ENCODE measurements at places on chromosomes 7 and 10. TPM values are rescaled to one million over a fixed set of nuclear protein-coding genes. Genes with fewer than 3 reads are reported as not detected.

The GJD4 gene
- total RNA-seq, result not detected

The C10orf67 gene
- total RNA-seq, result 1.6 TPM

The CYP2W1 gene
- total RNA-seq, result 0.13 TPM

GRCh38 chr10:78981257-78981969 lies 87.4 kb upstream of the ZMIZ1 start:
- H3K36me3 ChIP-seq, result no peaks in the 10 kb centered on the region
- H3K27me3 ChIP-seq, result no peaks in the 10 kb centered on the region
- no peak overlapping the region for H3K4me3 ChIP-seq
- DNase-seq, result no peak
- H3K4me1 ChIP-seq, result no peaks in the 10 kb centered on the region

GRCh38 chr10:722281-723060 lies 33.0 kb upstream of the DIP2C start:
- DNase-seq, result no peak
- no peak overlapping the region for H3K4me3 ChIP-seq
- H3K4me1 ChIP-seq, result no peaks in the 10 kb centered on the region
- no peaks in the 10 kb centered on the region for H3K27me3 ChIP-seq
- no peaks in the 10 kb centered on the region for H3K36me3 ChIP-seq

DNA sequence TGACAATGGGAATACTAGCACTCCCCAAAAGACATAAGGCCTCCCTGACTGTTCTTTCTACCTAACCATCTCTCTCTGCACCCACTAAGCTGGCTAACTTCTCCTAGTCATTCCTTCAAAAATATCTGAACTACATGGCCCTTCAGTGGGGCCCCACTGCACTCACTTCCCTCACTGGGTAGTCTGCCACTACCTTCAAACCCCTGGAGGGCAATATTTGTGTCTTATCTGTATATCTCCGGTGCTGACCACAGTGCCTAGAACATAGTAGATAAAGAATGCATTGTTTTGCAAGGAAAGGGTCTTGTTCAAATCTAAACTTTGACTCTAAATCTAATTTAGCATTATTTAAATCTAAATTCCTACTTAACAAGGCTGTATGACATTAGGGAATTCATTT lies 44.3 kb downstream of the CACUL1 start:
- no peaks in the 10 kb centered on the region for H3K4me1 ChIP-seq
- H3K27ac ChIP-seq, result no peak overlapping the region
- H3K27me3 ChIP-seq, result no peaks in the 10 kb centered on the region
- no peak for DNase-seq

GRCh38 chr10:69847883-69848282 lies 46.2 kb downstream of the COL13A1 start:
- H3K27ac ChIP-seq, result no peak overlapping the region
- no peak for DNase-seq
- H3K4me3 ChIP-seq, result no peak overlapping the region
- no peaks in the 10 kb centered on the region for H3K36me3 ChIP-seq
- H3K4me1 ChIP-seq, result no peaks in the 10 kb centered on the region
- no peaks in the 10 kb centered on the region for H3K27me3 ChIP-seq

DNA sequence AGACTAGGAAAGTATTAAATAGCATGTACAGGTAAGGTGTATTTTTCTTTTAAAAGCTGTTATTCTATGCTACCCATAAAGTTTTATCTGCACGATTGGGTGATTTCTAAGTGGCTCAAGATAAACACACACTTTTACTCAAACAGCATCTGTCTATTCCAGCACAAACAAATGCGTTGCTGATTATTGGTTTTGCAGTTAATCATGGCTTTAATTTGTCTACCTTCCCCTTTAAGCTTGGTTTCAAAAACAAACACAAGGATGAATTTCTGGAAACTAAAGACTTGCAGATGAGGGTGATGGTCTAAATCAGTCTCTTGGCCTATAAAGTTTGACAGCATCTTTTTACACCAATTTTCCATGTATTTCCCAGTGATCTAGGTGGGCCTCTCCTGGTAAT lies 94.2 kb downstream of the NRP1 start:
- H3K4me3 ChIP-seq, result no peak overlapping the region
- H3K36me3 ChIP-seq, result peaks cover 1% of the 10 kb centered on the region
- no peaks in the 10 kb centered on the region for H3K4me1 ChIP-seq
- no peak overlapping the region for H3K27ac ChIP-seq
- H3K27me3 ChIP-seq, result no peaks in the 10 kb centered on the region

DNA sequence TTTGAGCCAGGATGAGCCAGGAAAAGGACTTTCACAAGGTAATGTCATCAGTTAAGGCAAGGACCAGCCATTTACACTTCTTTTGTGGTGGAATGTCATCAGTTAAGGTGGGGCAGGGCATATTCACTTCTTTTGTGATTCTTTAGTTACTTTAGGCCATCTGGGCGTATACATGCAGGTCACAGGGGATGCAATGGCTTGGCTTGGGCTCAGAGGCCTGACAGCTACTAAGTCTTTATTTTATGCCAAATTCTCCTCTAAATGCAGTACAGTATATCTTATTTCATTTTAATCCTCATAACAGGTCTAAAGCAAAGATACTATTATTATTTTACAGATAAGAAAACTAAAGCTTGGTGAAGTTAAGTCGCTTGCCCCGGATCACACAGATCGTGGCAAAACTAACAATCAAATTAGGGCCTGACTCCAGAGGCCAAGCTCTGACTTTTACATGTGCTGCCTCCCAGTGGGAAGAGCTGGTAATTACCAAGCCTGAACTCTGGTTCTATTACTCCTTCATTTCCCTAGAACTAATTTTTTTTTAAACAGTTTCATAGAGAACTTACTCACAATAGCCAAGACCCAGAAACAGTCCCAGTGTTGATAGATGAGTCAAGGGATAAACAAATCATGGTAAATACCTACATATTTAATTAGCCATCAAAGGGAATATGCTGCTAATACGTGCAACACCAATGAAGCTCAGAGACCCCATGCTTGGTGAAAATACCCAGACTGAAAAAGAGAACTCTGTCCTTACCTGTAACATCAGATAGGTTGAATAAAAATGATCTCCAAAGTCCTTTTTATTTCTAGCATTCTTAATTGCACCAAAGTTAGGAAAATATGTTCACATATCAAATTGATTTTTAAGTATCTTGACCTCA lies 35.4 kb downstream of the C7orf25 start:
- no peaks in the 10 kb centered on the region for H3K27me3 ChIP-seq
- H3K27ac ChIP-seq, result no peak overlapping the region
- DNase-seq, result no peak
- H3K4me1 ChIP-seq, result no peaks in the 10 kb centered on the region

GRCh38 chr10:4834898-4835405 lies 8.9 kb downstream of the AKR1E2 start:
- H3K4me1 ChIP-seq, result no peaks in the 10 kb centered on the region
- no peak overlapping the region for H3K4me3 ChIP-seq
- H3K27ac ChIP-seq, result no peak overlapping the region
- DNase-seq, result no peak

- H3K36me3 ChIP-seq, result no peaks in the 10 kb centered on the region
- H3K27ac ChIP-seq, result no peak overlapping the region
- H3K27me3 ChIP-seq, result no peaks in the 10 kb centered on the region
- H3K4me1 ChIP-seq, result no peaks in the 10 kb centered on the region
- H3K4me3 ChIP-seq, result no peak overlapping the region
Measured at GRCh38 chr10:18179891-18180290, 39.7 kb downstream of the CACNB2 start.

GRCh38 chr7:81366546-81366945 lies 403.3 kb downstream of the HGF start:
- no peaks in the 10 kb centered on the region for H3K4me1 ChIP-seq
- H3K4me3 ChIP-seq, result no peak overlapping the region
- no peaks in the 10 kb centered on the region for H3K27me3 ChIP-seq
- no peak for DNase-seq
- no peaks in the 10 kb centered on the region for H3K36me3 ChIP-seq

DNA sequence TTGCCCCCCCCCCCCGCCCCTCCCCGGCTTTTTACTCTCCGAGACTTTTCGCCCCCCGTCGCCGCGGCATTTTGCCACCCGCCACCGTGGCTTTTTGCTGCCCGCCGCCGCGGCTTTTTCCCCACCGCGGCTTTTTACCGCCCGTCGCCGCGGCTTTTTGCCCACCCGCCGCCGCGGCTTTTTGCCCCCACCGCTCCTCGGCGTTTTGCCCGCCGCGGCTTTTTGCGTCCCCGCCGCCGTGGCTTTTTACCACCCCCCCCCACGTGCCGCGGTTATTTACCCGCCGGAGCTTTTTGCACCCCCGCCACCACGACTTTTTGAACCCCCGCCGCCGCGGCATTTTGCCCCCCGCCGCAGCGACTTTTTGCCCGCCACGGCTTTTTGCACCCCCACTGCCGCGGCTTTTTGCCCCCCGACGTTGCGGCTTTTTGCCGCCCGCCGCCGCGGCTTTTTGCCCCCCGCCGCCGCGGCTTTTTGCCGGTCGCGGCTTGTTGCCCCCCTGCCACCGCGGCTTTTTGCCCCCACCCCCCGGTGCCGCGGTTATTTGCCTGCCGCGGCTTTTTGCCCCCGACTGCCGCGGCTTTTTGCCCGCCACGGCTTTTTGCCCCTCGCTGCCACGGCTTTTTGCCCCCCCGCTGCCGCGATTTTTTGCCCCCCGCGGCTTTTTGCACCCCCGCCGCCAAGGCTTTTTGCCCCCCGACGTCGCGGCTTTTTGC lies 461.1 kb downstream of the ZNF33B start:
- H3K27ac ChIP-seq, result no peak overlapping the region
- H3K27me3 ChIP-seq, result no peaks in the 10 kb centered on the region
- H3K4me1 ChIP-seq, result no peaks in the 10 kb centered on the region
- no peaks in the 10 kb centered on the region for H3K36me3 ChIP-seq
- no peak overlapping the region for H3K4me3 ChIP-seq

- H3K4me1 ChIP-seq, result peaks cover 4% of the 10 kb centered on the region
- DNase-seq, result no peak
- H3K27me3 ChIP-seq, result no peaks in the 10 kb centered on the region
- peak overlapping the region; percentile 41 for H3K27ac ChIP-seq
Measured at GRCh38 chr10:89505640-89506275, 29.6 kb downstream of the SLC16A12 start.

GRCh38 chr10:31664803-31665202 lies 263.8 kb downstream of the ARHGAP12 start:
- no peak overlapping the region for H3K4me3 ChIP-seq
- no peaks in the 10 kb centered on the region for H3K27me3 ChIP-seq
- no peak overlapping the region for H3K27ac ChIP-seq
- H3K36me3 ChIP-seq, result no peaks in the 10 kb centered on the region

DNA sequence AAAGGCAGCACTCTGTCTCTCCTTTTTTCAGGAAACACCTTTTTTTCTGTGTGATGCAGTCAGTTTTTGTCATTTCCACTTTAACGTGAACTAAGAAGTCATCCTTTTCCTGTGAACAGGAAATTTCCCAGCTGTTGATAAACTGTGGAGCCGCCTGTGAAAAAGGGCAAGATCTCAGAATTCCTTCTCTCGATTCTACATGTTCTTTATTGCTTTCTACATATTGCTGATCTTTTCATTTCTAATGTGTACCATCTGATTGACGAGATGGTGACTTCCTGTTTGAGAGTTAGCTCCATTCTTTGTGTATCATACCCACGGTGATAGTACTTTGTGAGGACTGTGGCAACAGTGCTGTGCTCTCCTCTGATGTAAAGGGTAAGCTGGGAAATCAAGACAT lies 50.4 kb downstream of the ADD3 start:
- DNase-seq, result no peak
- H3K36me3 ChIP-seq, result no peaks in the 10 kb centered on the region
- H3K27me3 ChIP-seq, result no peaks in the 10 kb centered on the region
- peaks cover 23% of the 10 kb centered on the region for H3K4me1 ChIP-seq
- H3K4me3 ChIP-seq, result no peak overlapping the region

DNA sequence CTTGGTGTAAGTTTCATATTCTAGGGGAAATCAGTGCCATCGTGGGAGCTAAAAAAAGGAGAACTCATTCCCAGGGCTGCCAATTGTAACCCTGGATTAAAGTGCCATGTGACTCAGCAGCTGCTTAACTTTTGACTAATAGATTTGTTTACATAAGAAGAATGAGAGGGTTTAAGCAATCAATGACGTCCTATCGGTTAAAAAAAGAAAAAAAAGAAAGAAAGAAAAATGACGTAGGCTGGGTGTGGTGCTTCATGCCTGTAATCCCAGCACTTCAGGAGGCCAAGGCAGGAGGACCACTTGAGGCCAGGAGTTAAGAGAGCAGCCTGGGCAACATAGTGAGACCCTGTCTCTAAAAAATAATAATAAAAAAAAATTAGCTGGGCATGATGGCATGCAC lies 116.2 kb upstream of the AFAP1L2 start:
- DNase-seq, result no peak
- no peaks in the 10 kb centered on the region for H3K27me3 ChIP-seq
- no peak overlapping the region for H3K4me3 ChIP-seq

DNA sequence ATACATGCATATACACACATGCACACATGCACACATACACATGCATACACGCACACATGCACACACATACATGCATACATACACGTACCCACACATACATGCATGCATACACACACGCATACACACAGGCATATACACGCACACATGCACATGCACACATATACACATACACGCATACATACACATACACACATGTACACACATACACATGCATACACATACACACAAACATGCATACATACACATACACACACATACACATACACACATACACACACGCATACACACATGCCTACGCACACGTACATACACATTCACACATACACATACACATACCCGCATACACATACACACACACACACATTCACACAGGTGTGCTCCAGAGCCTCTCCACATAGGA lies 81.0 kb upstream of the KMT2E start:
- H3K4me1 ChIP-seq, result peaks cover 9% of the 10 kb centered on the region
- no peak overlapping the region for H3K27ac ChIP-seq
- H3K27me3 ChIP-seq, result no peaks in the 10 kb centered on the region
- no peak for DNase-seq

- DNase-seq, result no peak
- no peak overlapping the region for H3K27ac ChIP-seq
- no peaks in the 10 kb centered on the region for H3K27me3 ChIP-seq
- H3K4me1 ChIP-seq, result peaks cover 6% of the 10 kb centered on the region
- H3K4me3 ChIP-seq, result no peak overlapping the region
- H3K36me3 ChIP-seq, result no peaks in the 10 kb centered on the region
Measured at GRCh38 chr7:42913591-42913990, 1.7 kb upstream of the C7orf25 start.

DNA sequence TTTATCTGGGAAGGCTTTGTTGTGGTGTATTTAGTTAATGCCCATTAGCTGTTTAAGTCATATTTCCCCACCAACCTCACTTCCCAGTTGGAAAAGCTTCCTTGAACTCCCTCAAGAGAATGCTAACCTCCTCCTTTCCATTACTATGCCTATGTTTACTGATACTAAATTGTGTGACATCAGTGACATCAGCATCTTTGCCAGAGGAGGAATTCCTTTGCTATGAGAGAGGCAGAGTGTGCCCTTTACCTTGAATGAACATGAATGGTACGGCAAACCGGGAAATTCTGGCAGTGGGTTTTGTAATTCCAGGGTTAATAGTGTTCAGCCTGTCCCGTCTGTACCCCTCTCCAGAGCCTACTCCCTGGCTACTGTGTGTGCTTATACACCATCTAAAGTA lies 22.1 kb upstream of the GLCCI1 start:
- H3K27me3 ChIP-seq, result no peaks in the 10 kb centered on the region
- H3K36me3 ChIP-seq, result no peaks in the 10 kb centered on the region
- no peak overlapping the region for H3K27ac ChIP-seq
- no peak overlapping the region for H3K4me3 ChIP-seq
- DNase-seq, result no peak
- no peaks in the 10 kb centered on the region for H3K4me1 ChIP-seq

GRCh38 chr10:492836-493235 lies 196.6 kb downstream of the DIP2C start:
- H3K27me3 ChIP-seq, result no peaks in the 10 kb centered on the region
- DNase-seq, result peak; percentile 21
- no peaks in the 10 kb centered on the region for H3K4me1 ChIP-seq
- no peak overlapping the region for H3K27ac ChIP-seq

Data from kidney (tissue), 22 donors.